ENCODE measurements at places on chromosomes 7 and 10.

GRCh38 chr10:113732966-113733365 is 18.5 kb upstream of the PLEKHS1 start:
- no peak for DNase-seq

- no peak for DNase-seq
These were observed 31.5 kb downstream of the RAB19 start for GRCh38 chr7:140435252-140435895.

GRCh38 chr7:158985583-158985982 is 129.2 kb downstream of the DYNC2I1 start:
- no peak for DNase-seq

- DNase-seq = peak; percentile 37
These were observed 240.5 kb downstream of the PRPF18 start for GRCh38 chr10:13827076-13827797.

DNA sequence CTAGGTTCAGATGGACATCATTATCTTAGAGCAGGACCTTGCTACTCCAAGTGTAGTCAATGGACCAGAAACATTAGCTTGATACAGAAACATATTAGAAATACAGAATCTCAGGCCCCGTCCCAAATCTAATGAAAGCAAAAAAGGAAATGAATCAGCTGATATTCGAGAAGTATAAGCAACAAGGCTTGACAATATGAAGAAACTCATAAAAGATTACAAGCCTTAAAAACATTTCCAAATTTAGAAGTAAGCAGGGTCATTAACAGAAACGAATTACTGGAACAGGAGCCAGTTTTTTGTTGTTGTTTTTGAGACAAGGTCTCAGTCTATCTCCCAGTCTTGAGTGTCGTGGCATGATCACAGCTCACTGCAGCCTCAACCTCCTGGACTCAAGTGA is 40.5 kb upstream of the GSAP start:
- no peak for DNase-seq

DNA sequence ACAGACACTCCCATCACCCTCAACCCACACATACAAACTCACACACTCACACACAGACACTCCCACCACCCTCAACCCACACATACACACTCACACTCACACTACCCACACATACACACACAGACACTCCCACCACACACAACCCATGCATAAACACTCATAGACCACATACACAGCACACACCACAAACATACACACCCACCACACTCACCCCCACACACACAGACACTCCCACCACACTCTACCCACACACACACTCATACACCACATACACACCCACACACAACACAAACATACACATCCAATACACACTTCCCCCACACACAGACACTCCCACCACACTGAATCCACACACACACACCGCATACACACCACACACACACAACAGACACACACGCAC is 521.2 kb downstream of the TCERG1L start:
- DNase-seq = no peak

DNA sequence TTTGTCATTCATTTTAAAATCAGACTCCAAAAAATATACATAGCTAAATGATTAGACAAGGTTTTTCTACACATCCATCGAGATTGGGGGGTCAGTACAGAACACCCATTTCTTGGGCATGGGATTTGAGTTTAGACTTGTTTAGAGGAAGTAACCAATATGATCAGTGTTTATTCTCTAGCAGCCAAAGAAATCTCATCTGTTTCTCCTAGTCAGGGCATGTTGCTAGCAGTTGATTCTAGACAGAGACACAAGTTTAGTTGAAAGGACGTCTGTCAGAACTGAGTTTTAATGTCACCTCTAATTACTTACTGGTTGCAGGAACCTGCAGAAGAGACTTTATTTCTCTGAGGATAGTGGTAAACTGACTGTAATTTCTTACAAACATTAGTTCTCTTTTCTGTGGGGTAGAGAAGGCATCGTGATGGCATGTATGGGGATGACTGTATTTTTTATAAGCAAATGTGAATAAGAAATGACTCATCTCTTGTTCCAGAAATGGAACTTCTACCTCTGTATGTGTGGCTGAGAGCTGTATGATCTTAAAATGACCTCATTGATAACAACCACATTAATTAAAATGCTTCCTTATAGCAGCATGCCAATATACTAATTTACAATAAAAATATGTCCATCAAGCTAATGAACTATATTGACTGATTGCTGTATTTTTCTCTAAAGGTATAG is 30.6 kb upstream of the RHOBTB1 start:
- DNase-seq = no peak

- peak; percentile 57 for DNase-seq
These were observed at the start of gene ASB13 for GRCh38 chr10:5666008-5666840. Gene ASB13 (minus strand): TSS chr10:5666595. CDS start chr10:5666551, 44 bp downstream.

GRCh38 chr10:80144696-80145131 is 12.2 kb downstream of the PLAC9 start:
- DNase-seq = no peak

DNA sequence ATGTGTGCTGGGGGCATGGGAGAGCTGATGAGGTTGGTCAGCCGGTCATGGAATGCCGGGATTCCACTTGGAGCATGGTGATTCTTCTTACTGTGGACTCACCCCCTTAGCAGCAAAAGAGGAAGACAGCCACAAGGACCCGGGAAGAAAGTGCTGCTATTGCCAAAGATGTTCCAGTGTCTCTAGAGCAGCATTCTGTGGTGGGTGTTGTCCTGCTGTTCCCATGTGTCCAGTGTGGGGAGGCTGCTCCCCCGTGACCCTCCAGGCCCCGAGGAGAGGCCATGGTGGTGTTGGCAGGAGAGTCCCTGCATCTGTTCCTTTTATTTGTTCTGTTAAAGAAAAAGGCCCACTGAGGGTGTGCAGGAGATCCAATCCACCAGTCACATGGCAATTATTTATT is 499.4 kb downstream of the RPS24 start:
- DNase-seq = no peak

- no peak for DNase-seq
These were observed 5.2 kb downstream of the GRID1 start for GRCh38 chr10:86361156-86362128.

GRCh38 chr7:153381275-153382040 is 621.9 kb downstream of the ACTR3B start:
- DNase-seq = peak; percentile 57

DNA sequence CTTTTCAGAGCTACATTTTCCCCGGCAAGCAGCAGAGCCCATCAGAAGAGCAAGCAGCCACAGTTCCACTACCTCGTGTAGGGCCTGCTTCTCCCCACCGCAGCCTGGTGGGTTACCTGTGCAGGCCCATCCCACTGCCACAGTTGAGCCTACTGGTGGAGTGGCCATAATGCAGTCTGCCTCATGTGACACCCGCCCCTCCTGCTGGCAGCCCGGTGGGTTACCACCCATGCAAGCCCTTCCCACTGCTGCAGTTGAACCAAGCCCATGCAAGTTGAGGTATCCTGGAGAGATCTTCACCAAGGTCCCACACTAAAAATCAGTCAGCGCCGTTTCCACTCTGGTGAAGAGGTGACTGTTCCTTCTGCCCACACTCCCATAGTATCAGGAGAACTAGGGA is 32.1 kb upstream of the CNNM1 start:
- no peak for DNase-seq

- DNase-seq = no peak
These were observed 75.0 kb downstream of the VPS50 start for GRCh38 chr7:93307131-93307660.

Measured in umbilical cord (tissue), 2 donors.